ENCODE measurements at places on chromosomes 5 and 9.

GRCh38 chr5:134236318-134236717 lies 10.4 kb upstream of the PPP2CA start:
- no peak for DNase-seq

GRCh38 chr9:18668944-18669343 lies 195.0 kb downstream of the ADAMTSL1 start:
- DNase-seq, result no peak

- no peak for DNase-seq
Observed at GRCh38 chr9:91187965-91188344, 173.8 kb downstream of the AUH start.

DNA sequence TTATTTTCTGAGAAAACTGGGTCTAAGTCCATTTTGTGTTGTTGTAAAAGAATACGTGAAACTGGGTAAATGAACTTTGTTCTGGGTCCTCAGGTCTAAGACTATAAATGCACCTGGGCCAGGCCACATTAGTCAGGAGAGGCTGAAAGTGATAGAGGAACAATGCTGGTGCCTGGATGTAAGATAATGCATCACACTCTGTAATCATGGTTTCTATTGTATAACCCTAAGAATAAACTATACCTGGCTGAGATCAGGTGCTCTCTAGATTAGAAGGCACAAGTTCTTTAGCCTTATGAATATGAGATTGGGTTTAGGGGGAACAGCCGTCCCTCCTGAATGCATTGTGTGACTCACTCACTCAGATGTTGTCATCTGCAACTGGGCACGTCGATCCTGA lies 675.5 kb downstream of the HTR1A start:
- no peak for DNase-seq

DNA sequence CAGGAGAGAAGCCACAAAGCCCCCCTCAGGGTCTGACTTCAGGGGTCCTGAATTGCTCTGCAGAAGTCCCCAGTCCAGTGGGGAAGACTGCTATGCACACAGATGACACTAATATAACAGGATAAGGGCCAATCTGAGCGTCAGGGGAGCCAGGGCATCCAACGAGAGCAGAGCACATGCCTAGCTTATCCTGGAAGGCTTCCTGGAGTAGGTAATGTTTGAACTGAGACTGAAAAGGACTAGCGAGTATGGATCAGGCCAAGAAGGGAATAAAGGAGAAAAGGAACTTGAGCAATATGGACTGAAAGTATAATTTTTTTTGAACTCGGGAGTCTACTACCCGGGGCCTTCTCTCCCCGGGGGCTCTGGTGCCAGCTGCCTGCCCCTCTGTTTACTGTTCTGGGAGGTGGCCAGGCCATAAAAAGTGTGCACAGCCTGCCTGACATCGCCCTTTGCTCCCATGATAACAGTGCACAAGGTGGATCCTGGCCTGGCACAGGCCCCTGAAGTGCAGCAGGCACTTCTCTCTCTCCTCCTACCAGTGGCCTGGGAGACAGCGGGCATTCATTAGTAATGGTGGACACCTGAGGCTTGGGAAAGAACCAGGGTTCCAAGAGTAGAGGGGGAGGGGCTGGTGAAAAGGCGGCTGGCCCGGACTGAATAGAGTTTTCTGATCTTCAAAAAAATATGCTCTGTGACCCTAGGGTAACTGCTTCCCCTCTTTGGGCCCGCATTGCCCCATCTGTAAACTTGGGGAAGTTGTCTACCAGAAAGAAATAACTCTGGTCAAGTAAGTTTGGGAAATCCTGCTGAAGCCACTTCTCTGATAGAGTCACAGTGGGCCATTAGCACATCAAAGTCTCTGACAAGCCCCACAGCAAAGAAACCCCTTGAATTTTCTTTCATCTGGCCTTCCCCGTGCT lies 4.6 kb upstream of the SLC6A7 start:
- no peak for DNase-seq

DNA sequence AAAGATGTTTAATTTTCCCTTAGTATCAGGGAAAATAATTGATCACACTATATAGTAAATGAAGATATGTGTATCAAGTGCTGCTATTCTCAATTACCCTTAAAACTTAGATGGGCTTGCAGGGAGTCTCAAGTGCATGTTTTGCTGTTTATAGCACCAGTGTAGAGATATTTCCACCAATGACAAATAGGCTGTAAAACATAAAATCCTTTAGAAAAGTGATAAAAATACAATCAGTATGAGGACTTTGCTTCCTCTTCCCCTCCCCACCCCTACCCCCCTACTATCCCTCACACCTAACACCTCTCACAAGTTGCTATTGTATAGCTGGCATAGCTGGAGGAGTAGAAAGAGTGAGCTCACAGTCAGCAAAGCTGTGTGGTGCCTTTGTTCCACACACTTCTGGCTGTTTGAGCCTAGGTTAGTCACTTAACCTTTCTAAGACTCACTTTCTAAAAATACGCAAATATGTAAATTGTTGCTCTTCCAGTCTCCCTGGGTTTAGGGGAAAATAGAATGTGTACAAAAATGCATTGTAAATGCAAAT lies 93.1 kb downstream of the PDE4D start:
- no peak for DNase-seq

GRCh38 chr5:32420506-32420905 lies 24.0 kb downstream of the ZFR start:
- no peak for DNase-seq

GRCh38 chr5:40437452-40437861 lies 242.3 kb upstream of the PTGER4 start:
- DNase-seq, result peak; percentile 34

GRCh38 chr5:158642879-158643278 lies 456.8 kb downstream of the EBF1 start:
- no peak for DNase-seq

- DNase-seq, result no peak
Observed at GRCh38 chr5:148267962-148268361, 632 bp upstream of the SPINK13 start.

DNA sequence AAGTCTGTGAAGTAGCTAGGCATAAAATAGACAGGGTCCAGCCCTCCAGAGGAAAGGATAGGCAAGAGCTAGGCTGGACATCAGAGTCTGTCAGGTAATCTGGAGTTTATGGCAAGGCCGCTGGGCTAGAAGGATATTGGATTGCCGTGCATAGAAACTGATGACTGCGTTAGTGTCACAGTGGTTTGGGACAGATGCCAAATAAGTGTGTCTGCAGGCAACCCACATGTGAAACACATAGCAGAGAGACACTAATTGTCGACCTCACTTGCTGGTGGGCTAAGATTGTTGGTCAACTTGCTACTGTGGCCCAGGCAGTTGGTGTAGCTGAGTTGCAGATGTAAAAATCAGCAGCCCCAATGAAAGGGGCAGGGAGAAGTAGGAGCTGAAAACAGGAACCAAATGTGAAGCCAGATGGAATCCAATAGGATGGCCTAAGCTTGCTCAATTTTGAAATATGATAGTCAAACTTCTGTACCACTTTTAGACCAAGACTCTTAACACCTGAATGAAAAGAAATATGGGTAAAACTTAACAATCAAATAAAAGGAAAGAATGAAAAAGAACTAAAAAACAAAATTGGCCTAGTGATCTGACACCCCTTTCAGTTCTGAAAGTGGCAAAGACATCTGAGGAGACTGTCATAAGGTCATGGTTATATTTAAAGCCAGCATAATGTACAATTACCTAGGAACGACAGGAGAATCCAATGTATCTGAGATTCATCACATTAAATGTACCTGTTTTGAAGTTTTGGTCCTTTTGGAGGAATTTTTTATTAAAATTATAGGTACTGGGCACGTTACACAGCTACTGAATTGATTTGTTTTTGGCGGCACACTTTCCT lies 243.3 kb upstream of the ACTBL2 start:
- no peak for DNase-seq

- no peak for DNase-seq
Observed at GRCh38 chr5:166365164-166365563, 1926.3 kb upstream of the WWC1 start.

- no peak for DNase-seq
Observed at GRCh38 chr5:98933445-98934072, 4.8 kb upstream of the CHD1 start.

GRCh38 chr5:76595755-76596481 lies 27.3 kb downstream of the F2RL2 start:
- DNase-seq, result no peak

GRCh38 chr5:82593481-82593880 lies 315.3 kb upstream of the RPS23 start:
- DNase-seq, result no peak

- DNase-seq, result no peak
Observed at GRCh38 chr5:154850255-154851062, at the start of gene FAXDC2. TSS of gene FAXDC2 (minus strand) at chr5:154850603. CDS start at chr5:154838178, 12,425 bp downstream.

Measured in stimulated activated CD8-positive, alpha-beta memory T cell treated with anti-CD3 and anti-CD28 coated beads, Interleukin-2, amount 100 ng/mL, for 1 hour (primary cell).